ENCODE measurements at places on chromosomes 1 and 21. TPM values are rescaled to one million over a fixed set of nuclear protein-coding genes. Genes with fewer than 3 reads are reported as not detected.

CD53 gene
- total RNA-seq, result 60.9 TPM

WNT3A gene
- not detected for total RNA-seq

PRAMEF5 gene
- not detected for total RNA-seq

GRCh38 chr1:209427811-209428210, 155.7 kb upstream of the CAMK1G start:
- no peaks in the 10 kb centered on the region for H3K4me1 ChIP-seq
- no peaks in the 10 kb centered on the region for H3K27me3 ChIP-seq
- H3K27ac ChIP-seq, result no peak overlapping the region
- no peak overlapping the region for H3K4me3 ChIP-seq

DNA sequence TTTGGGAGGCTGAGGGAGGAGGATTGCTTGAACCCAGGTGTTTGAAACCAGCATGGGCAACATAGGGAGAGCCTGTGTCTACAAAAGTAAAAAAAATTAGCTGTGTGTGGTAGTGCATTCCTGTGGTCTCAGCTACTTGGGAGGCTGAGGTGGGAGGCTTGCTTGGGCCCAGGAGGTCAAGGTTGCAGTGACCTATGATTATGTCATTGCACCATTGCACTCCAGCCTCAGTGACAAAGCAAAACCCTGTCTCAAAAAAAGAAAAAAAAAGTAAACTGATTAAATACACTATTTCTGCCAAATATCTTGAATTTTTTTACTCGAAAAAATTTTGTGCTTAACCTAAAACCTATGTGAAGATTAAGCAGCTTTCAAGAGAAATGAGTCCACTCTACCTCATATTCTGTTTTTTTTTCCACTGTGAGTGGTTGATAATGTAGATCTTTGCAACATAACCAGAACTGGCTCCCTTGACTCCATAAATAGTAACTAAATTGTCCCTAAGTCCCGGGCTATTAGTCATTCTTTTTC, 19.4 kb upstream of the ZNF281 start:
- no peak overlapping the region for H3K4me3 ChIP-seq
- DNase-seq, result no peak
- no peak overlapping the region for H3K27ac ChIP-seq
- peaks cover 4% of the 10 kb centered on the region for H3K4me1 ChIP-seq
- H3K36me3 ChIP-seq, result no peaks in the 10 kb centered on the region

GRCh38 chr1:84410328-84411095, 12.2 kb downstream of the DNASE2B start:
- DNase-seq, result no peak
- no peak overlapping the region for H3K4me3 ChIP-seq
- no peaks in the 10 kb centered on the region for H3K36me3 ChIP-seq
- no peak overlapping the region for H3K27ac ChIP-seq

DNA sequence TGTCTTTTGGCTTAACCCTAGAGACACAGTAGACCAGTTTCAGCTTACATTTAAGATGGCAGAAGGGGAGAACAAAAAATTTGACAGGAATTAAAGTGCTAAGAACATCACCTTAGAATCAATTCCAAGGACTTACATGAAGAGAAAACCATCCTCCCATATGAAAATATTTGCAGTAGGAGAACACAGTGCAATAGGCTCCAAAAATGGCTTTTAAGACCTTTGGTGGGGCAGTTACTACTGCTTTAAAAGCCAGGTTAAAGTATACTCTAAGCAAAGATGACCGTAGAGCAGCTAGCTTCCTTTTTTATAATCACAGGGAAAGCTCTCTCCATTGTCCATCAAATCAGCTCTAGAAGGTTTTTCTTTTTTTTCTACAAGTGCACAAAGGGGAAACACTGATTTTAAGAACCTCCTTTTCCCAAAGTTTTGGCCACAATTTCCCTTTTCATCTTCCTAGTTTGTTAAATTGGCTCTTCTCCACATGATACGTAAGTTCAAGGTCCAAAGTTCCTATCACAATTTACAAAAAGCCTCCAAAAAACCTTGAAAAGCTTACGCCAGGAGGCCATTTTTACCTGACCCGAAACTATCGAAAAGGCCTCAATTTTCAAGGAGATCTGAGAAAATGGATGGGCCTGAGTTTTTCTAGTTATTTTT, 3.3 kb downstream of the TXNIP start:
- H3K36me3 ChIP-seq, result peaks cover 19% of the 10 kb centered on the region
- H3K27me3 ChIP-seq, result no peaks in the 10 kb centered on the region
- DNase-seq, result no peak

DNA sequence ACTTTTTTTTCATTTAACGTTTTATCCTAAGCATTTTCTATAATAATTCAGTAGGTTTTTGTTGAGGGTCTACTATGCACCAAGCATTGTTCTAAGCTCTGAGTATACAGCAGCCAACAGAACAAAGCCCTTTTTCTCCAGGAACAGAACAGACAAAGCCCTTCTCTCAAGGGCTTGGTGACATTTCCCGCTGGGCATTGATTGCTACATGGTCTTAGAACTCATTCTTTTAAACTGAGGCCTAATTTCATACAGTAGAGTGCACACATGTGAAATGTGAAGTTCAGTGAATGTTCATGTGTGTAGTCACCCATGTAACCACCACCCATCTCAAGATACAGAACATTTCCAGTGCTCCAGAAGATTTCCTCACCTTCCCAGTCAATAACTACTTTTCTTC, 15.2 kb upstream of the PDIK1L start:
- H3K4me1 ChIP-seq, result peaks cover 5% of the 10 kb centered on the region
- H3K27me3 ChIP-seq, result no peaks in the 10 kb centered on the region
- H3K4me3 ChIP-seq, result no peak overlapping the region
- no peak for DNase-seq
- H3K36me3 ChIP-seq, result no peaks in the 10 kb centered on the region

GRCh38 chr1:36134505-36135329, 9.7 kb upstream of the COL8A2 start:
- H3K4me3 ChIP-seq, result no peak overlapping the region
- DNase-seq, result peak; percentile 53
- peaks cover 23% of the 10 kb centered on the region for H3K36me3 ChIP-seq
- peak overlapping the region; percentile 87 for H3K27ac ChIP-seq

- peak overlapping the region; percentile 70 for H3K27ac ChIP-seq
- H3K4me3 ChIP-seq, result no peak overlapping the region
- no peak for DNase-seq
- peaks cover 22% of the 10 kb centered on the region for H3K4me1 ChIP-seq
- peaks cover 17% of the 10 kb centered on the region for H3K36me3 ChIP-seq
These were observed 45.2 kb downstream of the EPRS1 start for GRCh38 chr1:220001095-220001501.

- peaks cover 62% of the 10 kb centered on the region for H3K4me1 ChIP-seq
- H3K36me3 ChIP-seq, result no peaks in the 10 kb centered on the region
- H3K27me3 ChIP-seq, result no peaks in the 10 kb centered on the region
- H3K27ac ChIP-seq, result no peak overlapping the region
- peak overlapping the region; percentile 37 for H3K4me3 ChIP-seq
- no peak for DNase-seq
These were observed 4.6 kb downstream of the PEAR1 start for GRCh38 chr1:156898161-156898566.

DNA sequence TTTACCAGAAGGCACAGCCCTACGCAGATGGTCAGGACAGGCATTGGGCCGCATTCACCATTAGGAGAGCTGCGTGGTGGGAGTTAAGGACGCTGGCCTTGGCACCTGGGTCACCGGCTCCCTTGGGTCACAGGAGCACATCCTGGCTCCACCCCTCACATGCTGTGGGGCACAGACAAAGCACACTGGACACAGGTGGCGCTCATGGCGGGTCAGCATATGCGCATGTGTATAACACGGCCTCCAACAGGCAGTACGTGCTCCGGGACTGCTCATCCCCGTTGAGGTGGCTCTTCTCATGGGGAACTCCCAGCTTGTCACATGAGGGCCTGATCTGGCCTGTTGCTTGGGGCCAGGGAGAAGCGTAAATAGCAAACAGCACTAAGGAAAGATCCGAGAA, 25.0 kb downstream of the PGBD5 start:
- no peaks in the 10 kb centered on the region for H3K27me3 ChIP-seq
- H3K27ac ChIP-seq, result no peak overlapping the region
- no peaks in the 10 kb centered on the region for H3K4me1 ChIP-seq
- DNase-seq, result no peak
